Stimulated activated CD8-positive, alpha-beta memory T cell treated with anti-CD3 and anti-CD28 coated beads, Interleukin-7, amount 100 ng/mL, for 1 hour (primary cell): ENCODE measurements at places on chromosomes 7 and 10.

DNA sequence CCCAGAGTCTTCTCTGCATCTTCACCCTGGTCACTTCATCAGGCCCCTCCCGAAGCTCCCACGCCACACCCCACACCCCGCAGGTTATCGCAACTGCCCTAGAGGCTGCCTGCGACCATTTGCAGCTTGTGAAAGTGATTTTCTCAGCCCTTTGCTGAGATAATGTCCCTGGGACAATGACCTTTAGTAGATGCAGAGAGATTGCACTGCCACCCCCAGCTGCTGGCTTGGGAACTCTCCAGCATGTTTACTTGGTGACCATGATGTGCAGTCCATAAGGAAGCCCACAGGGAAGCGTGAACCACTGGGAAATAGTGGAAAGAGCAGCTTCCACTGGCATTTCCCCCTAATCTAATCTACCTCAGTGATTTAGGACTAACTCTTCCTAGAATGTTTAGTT, 97.3 kb downstream of the WNT2 start:
- no peak for DNase-seq

GRCh38 chr7:70137126-70137525, 538.9 kb downstream of the AUTS2 start:
- no peak for DNase-seq

DNA sequence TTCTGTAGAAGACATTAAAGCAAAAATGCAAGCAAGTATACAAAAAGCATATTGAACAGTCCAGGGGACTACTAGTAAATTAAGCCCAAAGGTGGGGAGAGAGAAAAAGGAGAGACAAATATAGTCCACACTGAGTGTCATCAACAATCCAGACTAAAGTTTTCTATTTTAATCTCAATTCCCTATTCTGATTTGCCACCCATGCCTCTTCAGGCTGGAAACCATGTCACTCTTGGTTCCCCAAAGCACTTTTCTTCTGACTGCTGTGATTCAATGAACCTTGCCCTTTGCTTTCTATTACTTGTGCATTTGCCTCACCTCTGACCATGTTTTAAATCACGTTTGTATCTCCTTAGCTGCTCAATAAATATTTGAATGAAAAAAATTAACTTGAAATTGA, 95.3 kb upstream of the AOAH start:
- no peak for DNase-seq

DNA sequence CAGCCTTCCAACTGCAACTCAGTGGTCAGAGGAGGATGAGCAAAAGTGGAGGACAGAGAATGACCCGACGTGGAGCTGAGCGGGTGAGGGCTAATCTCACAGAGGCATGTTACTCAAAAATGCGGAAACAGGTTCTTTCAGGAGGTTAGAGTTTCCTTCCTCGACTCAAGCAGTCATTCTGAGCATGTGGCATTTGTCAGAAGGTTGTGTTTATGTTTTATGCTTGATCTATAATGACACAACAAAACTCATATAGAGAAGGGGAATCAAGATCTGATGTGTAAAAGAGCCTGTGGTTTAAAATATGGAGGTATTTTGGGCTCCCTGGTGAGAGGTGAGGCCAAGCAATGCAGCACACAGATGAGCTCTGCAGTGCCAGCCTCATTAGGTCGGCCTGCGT, 311.4 kb downstream of the ADARB2 start:
- DNase-seq: no peak

- DNase-seq: no peak
Observed at GRCh38 chr10:113872139-113873030, 17.9 kb downstream of the NHLRC2 start.

- DNase-seq: no peak
Observed at GRCh38 chr7:156218544-156219306, 406.5 kb upstream of the SHH start.

DNA sequence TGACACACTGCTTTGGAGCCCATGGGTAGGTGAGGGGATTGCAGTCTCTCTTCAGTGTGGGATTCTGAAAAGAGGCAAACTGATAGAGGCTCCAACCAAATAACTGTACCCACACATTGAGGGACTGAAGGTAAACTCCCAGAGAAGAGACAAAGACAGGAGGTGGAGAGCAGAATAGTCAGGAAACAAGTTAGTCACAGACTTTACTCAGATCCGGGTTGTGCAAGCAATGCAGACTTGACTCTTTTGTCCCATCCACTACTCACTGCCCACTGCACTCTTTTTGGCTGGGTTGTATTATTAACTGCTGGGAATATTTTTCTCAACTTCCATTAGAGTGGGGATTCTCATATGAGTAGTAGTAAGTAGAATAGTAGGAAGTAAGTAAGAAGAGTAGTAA, 152.7 kb downstream of the NRG3 start:
- DNase-seq: no peak

- DNase-seq: no peak
Observed at GRCh38 chr7:81693894-81694293, 76.0 kb downstream of the HGF start.

- DNase-seq: no peak
Observed at GRCh38 chr10:58672845-58673244, 160.2 kb downstream of the BICC1 start.

GRCh38 chr7:29019896-29020295, 61.8 kb upstream of the TRIL start:
- no peak for DNase-seq

DNA sequence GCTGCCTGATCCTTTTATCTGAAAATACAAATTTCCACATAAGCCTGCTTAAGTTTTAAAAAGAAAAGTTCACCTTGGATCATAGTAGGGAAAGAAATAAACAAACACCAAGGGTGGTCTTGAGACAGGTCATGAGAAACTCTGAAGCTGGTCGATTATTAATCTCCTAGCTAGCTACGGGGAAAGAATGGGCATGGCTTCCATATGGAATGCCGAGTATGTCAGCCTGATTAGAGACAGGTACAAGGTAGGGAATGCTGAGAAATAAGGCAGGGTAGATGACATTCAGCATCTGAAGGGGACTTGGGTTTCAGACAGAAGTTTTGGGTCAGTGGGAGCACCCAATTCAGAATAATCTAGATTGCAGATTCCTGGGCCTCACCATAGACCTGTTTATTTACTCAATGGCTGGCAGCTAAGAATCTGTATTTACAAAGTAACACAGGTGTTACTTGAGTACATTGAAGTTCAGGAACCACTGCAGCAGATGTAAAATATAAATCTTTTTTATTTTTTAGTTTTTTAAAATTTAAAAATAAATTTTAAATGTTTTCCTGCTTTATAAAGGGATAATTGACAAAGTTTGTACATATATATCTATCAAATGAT, 49.0 kb downstream of the SCIN start:
- no peak for DNase-seq

DNA sequence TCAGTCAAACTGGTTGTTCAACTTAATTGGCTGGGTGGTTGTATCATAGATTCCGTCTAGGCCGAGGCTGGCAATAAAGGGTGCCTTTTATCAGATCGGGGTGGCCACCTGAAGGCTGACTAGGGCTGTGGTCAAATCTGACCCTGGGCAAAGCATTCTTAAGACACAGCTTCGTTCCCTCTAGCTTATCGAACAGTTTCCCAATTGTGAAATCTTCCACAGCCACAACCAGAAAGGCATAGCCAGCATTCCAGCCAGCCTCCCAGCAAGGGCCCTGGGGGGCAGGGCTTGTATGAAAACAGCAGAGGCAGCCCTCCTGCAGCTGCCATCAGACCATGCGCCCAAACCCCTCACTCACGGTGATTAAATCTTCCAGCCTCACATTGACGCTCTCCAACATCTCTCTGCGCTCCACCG, 42.5 kb upstream of the TMEM213 start:
- DNase-seq: no peak
